Esophagus mucosa (tissue), 1 donor: ENCODE measurements at places on chromosomes 1 and 21.

GRCh38 chr1:200963076-200963475 is 60.4 kb downstream of the KIF21B start:
- ATAC-seq: no peak

GRCh38 chr1:229024528-229025130 is 246.3 kb upstream of the RAB4A start:
- peak; percentile 74 for ATAC-seq

DNA sequence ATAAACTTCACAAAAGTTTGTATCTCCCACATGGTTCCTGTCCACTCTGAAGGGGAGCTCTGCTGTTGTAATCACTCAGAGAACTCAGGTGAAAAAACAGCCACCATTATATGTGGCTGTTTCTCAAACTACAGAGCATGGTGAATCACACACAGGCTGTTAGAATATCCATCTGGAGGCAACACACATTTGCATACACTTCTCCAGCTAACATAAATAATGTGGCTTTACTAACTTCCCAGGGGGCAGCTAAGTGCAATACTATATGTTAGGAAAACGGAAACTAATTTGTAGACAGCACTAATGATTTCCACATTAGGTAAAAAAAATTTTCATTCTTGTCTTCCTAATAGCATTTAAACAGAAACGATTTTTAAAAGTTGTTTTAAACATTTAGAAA is 49.3 kb downstream of the PTGFR start:
- no peak for ATAC-seq

DNA sequence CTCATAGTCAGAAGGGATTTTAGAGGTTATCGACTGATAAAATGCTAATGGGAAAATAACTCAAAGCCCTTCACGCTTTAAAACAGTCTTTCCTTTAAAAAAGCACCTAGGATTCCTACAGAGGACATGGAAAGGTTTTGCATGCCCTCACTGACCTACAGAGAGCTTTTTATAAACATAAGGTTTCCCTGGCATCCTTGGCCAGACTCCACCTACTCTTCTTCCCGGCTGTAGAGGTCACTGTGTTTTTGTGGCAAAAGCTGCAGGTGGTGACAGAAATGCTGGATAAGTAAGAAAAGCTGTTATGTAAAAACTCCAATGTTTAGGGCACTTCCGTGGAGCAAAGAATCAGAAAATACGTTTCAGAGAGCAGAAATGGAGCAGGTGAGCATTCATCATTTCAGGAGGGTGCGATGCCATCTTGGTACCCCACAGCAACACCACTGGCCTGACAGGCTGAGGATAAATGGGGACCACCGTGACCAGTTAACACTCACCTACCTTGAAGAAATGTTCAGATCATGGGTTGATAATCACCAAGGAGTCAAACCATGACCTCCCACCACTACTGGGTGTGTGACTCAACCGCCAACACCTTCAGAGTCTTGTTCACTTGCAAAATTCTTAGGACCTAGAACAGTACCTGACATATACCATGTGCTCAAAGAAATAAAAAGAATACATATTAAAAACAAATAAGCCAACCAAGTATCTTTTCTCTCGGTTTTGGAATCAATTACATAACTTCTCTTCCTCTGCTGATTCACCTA is 46.6 kb downstream of the SSBP3 start:
- no peak for ATAC-seq
